ENCODE measurements at places on chromosomes 1 and 21. TPM values are rescaled to one million over a fixed set of nuclear protein-coding genes. Genes with fewer than 3 reads are reported as not detected.

KLHDC8A gene
- total RNA-seq = not detected

ASCL5 gene
- total RNA-seq = 0.27 TPM

TP73 gene
- total RNA-seq = not detected

A3GALT2 gene
- total RNA-seq = not detected

TNFRSF4 gene
- 65.8 TPM for total RNA-seq

All from CD4-positive, CD25-positive, alpha-beta regulatory T cell (primary cell).